Fibroblast of skin of back (primary cell): ENCODE measurements at places on chromosomes 7 and 10.

- DNase-seq, result no peak
These were observed 17.1 kb downstream of the IKZF1 start for GRCh38 chr7:50321487-50322067.

GRCh38 chr7:10657201-10657600, 316.5 kb upstream of the PHF14 start:
- no peak for DNase-seq

DNA sequence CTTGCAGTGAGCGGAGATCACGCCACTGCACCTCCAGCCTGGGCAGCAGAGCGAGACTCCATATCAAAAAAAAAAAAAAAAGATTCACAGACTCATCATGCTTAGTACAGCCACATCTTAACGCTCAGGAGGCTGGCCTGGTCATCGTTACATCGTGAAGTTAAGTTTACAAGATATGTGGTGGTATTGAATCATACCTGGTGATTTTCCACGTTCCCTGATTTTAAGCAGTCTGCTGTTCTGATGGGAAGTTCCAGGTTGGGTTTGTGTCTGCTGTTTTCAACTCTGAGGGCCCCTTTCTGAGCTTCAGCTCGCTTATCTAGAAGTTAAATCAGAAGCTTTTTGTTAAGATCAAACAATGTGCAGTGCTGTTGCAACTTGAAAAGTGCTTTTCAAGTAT, 6.9 kb downstream of the PPP2R2D start:
- DNase-seq, result no peak

- peak; percentile 41 for DNase-seq
These were observed 563.6 kb upstream of the SEMA3D start for GRCh38 chr7:85750454-85750949.

DNA sequence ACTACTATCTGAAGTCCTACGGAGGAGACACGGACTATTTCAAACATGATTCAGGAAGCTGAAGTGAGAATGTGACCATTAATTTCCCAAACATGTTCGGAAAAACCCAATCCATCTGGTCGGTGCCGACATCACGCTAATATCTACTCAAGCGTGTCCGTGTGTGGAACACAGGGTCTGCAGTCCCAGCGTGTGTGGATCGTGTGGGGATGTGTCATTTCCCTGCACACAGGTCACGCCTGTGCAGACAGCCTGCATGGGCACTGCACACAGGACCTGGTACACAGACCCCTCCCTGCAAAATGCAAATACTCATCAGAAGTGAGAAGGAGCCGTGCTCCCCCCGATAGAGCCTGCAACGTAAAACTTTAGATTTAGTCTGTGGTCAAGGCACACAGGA, 57.8 kb downstream of the CARD11 start:
- DNase-seq, result no peak

DNA sequence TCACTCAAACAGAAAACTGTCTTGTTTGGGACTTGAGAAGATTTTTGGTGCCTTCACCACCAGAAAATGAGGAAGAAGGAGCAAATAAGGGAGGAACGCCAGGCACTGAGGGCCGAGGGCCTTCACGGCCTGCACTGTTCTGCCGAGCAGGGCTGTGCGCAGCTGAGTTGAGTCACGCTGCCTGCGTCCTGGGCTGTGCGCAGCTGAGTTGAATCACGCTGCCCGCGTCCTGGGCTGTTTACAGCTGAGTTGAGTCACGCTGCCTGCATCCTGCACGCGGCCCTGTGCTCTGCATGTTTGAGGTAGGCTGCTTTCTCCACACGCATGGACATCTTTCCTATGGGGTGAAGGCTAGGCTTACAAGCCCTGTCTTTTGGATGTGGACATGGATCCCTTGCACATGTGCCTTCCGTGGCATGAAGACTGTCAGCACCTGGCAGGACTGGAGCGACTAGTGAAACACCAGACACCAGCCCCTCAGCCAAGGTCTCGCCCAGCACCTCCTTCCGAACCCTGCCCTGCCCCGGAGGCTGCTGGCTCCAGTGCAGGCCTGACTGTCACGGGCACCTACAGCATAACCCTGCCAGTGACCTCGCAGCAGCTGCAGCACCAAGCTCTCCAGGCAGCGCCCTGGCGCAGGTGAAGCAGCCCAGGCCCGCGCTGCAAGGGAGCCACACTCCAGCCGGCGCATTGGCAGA, 96.7 kb downstream of the HTR5A start:
- DNase-seq, result peak; percentile 84

DNA sequence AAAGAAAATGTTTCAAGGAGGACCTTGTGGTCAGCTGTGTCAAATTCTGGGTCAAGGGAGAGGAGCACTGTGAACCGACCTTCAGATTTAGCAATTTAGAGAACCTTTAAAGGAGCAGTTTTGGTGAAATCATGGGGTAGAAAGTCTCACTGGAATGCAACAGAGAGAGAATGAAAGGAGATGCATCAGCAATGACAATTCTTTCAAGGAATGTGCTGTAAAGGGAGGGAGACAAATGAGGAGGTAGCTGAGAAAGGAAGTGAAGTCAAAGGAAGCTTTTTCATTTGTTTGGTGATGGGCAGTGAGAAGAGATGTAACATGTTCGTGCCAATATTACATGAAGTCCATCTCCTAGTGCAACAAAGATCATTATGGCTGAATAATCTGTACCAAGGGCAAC, 166.0 kb downstream of the TSPAN12 start:
- peak; percentile 22 for DNase-seq

DNA sequence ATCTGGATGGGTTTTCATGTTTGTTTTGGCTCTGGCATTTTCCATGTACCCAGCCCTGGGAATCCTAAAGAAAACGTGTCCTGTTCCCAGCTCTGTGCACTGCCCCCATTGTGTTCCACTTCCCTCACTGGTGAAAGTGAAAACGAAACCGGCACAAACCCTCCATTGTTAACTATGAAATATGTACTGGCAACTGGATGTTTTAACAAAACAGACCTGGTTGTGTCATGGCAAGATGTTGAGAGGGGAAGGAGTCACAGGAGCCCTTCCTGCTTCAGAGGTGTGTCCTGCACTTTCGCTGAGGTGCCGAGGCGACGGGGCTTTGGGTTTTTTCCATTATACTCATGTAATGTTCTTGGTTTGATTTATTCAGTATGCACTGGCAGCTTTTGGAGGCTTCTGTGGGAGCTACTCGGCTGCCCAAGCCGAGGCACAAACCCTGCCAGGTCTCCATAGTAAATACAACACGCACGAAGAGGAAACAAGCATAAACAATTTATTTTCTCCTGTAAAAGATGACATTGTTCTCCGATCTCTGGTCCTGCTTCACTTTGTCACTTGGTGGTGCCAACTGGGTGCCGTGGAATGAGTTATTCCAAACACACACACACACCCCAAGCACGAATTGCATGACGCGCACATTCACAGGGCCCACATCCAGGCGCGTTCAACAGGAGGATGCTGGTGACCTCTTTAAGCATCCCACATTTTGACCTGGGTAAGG, 118.2 kb downstream of the CDK6 start:
- DNase-seq, result peak; percentile 38

GRCh38 chr7:27442455-27442854, 199.9 kb downstream of the EVX1 start:
- DNase-seq, result peak; percentile 53

GRCh38 chr7:99562832-99563231, 4.4 kb downstream of the ZNF655 start:
- peak; percentile 100 for DNase-seq

GRCh38 chr10:67262675-67263074, 336.8 kb downstream of the LRRTM3 start:
- no peak for DNase-seq

DNA sequence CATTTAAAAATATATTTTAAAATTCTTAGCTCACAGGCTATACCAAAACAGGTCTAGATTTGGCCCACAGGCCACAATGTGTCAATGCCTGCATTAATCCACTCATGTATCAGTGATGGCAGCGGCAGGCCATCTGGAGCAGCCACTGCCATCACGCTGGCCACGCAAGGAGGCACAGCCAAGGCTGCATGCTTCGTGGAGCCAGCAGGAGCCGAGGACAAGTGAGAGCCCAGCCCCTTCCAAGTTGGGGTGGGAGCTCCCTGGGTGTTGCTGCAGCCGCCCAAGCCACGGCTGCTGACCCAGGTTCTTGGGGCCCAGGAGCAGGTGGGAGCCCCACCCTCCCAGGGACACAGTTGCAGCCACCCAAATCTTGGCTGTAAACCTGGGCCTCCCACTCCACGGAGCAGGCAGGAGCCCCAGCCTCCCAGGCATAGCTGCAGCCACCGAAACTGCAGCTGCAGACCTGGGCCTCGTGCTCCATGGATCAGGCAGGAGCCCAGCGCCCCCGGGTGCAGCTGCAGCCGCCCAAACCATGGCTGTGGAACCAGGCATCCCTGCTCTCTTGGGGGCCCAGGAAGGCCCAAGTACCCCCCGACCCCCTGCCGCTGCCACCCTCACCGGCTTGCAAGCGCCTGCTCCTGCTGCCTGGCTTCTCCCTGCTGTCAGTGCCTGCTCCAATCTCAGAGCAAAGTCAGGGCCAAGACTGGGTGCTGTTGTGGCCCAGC, 87.3 kb upstream of the CACUL1 start:
- no peak for DNase-seq

DNA sequence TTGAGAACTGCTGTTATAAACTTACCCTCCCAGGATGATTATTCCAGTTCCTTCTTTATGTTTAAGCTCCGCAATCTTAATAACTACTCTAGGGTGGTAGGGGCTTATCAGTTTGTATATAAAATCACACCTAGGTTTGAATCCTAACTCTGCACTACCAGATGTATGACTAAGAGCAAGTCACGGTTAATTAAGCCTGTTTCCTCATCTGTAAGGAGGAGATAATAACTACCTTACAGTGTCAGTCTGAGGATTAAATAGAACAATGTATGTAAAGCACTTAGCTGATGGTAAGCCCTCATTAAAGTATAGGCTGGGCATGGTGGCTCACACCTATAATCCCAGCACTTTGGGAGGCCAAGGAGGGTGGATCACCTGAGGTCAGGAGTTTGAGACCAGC, 9.2 kb downstream of the DNA2 start:
- no peak for DNase-seq

- peak; percentile 34 for DNase-seq
These were observed 3.0 kb downstream of the BUB3 start for GRCh38 chr10:123157210-123157609.

DNA sequence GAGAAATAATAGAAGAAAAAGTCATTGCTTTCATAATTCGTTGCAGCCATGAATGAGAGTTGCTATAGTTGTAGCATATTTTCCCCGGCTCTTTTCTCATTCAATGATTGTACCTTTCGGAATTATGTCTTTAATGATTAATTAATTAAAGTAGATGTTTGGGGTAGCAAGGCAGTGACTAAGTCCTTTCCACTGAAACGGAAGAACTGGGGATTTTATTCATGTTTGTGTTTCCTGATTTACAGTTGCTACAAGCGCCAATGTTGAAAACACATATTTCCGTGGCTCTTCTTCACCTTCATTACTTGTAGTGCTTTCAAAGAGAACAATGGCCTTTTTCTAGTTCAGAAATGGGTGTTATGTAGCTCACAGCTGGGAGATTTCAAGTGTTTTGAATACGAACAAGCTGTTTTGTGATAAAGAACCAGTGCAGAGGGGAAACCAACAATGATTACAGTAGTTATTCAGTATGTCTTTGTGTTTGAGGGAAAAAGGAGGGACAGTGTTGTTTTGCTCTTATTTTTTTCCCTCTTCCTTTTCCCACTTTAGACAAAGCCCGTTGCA, 153.5 kb downstream of the NSUN6 start:
- DNase-seq, result no peak

- no peak for DNase-seq
These were observed 96.0 kb upstream of the TMEM168 start for GRCh38 chr7:112886208-112886607.

DNA sequence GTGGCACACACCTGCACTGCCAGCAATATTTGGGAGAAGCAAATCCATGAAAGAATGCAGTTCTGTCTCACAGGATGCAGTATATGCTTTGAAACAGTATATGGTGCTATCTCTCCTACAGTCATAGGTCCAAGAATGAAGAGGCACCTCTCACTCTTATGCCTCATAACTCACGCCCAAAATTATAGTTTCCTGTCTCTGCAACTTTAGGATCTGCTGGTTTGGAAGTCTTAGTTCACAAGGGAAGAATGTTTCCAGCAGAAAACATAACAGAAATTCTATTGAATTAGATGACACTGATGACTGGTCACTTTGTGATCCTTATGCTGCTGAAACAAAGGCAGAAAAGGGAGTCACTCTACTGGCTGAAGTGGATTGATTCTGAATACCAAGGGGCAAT, 5.7 kb downstream of the C10orf67 start:
- DNase-seq, result peak; percentile 80

- no peak for DNase-seq
These were observed 40.1 kb downstream of the KCNH2 start for GRCh38 chr7:150937848-150938561.

DNA sequence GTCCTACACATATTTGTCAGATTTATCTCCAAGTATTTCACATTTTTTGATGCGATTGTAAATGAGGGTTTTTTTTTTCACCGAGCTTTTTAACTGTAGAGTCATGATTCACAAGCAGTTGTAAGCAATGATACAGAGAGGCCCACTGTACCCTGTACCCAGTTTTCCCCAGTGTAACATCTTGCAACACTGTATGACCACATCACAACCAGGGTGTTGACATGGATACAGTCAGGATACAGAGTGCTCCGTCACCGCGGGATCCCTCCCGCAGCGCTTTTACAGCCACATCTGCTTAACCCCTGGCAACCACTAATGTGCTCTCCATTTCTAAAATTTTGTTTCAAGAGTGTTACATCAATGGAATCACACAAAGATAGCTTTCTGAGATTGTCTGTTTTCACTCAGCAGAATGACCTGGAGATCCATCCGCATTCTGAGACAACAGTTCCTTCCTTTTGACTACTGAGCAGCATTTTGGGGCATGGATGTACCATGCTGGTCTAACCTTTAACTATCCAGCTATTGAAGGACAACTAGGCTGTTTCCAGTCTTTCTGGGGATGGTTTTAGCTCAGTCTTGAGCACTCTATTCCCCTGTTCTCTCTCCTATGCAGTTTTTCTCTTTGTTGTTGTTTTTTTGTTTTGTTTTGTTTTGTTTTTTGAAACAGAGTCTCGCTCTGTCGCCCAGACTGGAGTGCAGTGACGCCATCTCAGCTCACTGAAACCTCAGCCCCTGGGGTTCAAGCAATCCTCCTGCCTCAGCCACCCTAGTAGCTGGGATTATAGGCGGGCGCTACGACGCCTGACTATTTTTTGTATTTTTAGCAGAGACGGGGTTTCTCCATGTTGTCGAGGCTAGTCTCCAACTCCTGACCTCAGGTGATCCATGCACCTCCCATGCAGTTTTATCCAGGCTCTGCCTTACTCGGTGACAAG, 25.9 kb downstream of the GPRIN2 start:
- peak; percentile 97 for DNase-seq

- DNase-seq, result no peak
These were observed 102.7 kb downstream of the EVX1 start for GRCh38 chr7:27345164-27345887.

DNA sequence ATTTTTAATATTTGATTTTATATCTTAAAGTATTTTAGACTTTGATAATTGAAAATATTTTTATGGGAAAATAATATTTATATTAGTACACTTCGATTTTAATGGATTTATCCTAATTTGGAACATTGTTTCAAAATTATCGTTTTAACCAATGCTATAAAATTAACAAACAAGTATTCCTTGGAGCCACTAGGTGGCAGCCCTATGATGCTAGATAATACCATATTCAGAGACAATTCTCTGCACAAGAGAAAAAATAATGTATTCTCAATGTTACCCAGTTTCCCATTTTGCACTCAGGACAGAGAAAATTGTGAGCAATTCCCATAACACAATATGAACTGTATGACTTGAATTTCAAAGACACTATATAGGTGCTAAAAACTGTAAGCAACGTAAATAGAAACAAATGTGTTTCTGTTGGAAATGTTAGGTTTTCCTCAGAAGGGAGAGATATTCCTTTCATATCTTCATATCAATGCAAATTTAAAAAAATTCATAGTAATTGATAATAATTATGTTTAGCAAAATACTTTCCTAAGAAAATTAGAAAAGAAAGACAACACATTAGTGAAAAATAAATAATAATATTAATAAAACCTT, 237.8 kb downstream of the SEMA3E start:
- peak; percentile 43 for DNase-seq
